Melanocyte of skin (primary cell): ENCODE measurements at places on chromosomes 7 and 10. TPM values are rescaled to one million over a fixed set of nuclear protein-coding genes. Genes with fewer than 3 reads are reported as not detected.

Gene NPS
- not detected in 2 replicates for total RNA-seq

Gene GIMAP1
- not detected in 2 replicates for total RNA-seq

Gene GIMAP4
- total RNA-seq, result not detected in 2 replicates

Gene VAX1
- not detected in 2 replicates for total RNA-seq

Gene OGDHL
- total RNA-seq, result under 0.01 and 0.36 TPM in 2 replicates

Gene SFR1
- 9.3 and 13.9 TPM in 2 replicates for total RNA-seq

Gene PALD1
- total RNA-seq, result 0.34 and 0.73 TPM in 2 replicates

Gene RARRES2
- total RNA-seq, result not detected in 2 replicates

Gene ARHGEF35
- 1.4 and 2.9 TPM in 2 replicates for total RNA-seq

Gene TRPV6
- not detected in 2 replicates for total RNA-seq

Gene SEM1
- total RNA-seq, result 10.3 and 34.9 TPM in 2 replicates

Gene HYAL4
- not detected in 2 replicates for total RNA-seq

Gene AMPH
- total RNA-seq, result 1.4 and 2.9 TPM in 2 replicates

Gene CHAT
- not detected in 2 replicates for total RNA-seq

Gene OPALIN
- total RNA-seq, result not detected in 2 replicates

Gene UMAD1
- total RNA-seq, result 18.5 and 20.0 TPM in 2 replicates

Gene FIS1
- total RNA-seq, result 142 and 150 TPM in 2 replicates

Gene AOAH
- under 0.01 TPM in 1 of 2 replicates, not detected in the other for total RNA-seq

Gene SFTPA1
- total RNA-seq, result not detected in 2 replicates

Gene SMURF1
- total RNA-seq, result 27.3 and 27.6 TPM in 2 replicates

Gene BEND7
- 1.3 and 1.7 TPM in 2 replicates for total RNA-seq

Gene NPM3
- 110 and 111 TPM in 2 replicates for total RNA-seq

Gene FMC1
- total RNA-seq, result 15.7 and 24.4 TPM in 2 replicates

Gene NKX2-3
- not detected in 2 replicates for total RNA-seq

Gene TAF5
- total RNA-seq, result 4.9 and 5.3 TPM in 2 replicates

Gene CCDC3
- total RNA-seq, result not detected in 2 replicates

Gene ABCC2
- 69.2 and 130 TPM in 2 replicates for total RNA-seq

Gene LIPF
- total RNA-seq, result not detected in 2 replicates

Gene IFIT1B
- total RNA-seq, result not detected in 2 replicates
